ENCODE measurements at places on chromosomes 2 and 18.

GRCh38 chr2:54606393-54606958 lies 117.0 kb upstream of the EML6 start:
- no peak for DNase-seq

DNA sequence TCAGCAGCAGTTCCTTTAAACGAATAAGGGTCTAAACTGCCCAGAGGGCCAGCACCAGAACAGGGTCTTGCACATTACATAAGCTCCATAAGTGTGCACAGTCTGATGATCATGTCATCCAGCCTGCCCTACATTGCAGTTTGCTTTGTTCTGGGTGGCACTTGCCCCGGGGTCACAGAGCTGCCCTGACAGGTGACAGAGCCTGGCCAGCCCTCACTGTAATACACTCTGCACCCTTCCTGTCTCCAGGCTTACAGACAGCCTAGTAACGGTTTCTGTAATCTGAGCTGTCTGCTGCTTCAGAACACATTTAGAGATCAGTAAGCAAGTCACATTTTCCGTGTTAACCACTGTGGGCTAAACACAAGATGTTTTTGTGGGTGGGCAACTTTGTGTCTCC lies 213.3 kb downstream of the FAM210A start:
- DNase-seq: no peak

GRCh38 chr2:33116799-33117198 lies 170.0 kb downstream of the LTBP1 start:
- DNase-seq: no peak

DNA sequence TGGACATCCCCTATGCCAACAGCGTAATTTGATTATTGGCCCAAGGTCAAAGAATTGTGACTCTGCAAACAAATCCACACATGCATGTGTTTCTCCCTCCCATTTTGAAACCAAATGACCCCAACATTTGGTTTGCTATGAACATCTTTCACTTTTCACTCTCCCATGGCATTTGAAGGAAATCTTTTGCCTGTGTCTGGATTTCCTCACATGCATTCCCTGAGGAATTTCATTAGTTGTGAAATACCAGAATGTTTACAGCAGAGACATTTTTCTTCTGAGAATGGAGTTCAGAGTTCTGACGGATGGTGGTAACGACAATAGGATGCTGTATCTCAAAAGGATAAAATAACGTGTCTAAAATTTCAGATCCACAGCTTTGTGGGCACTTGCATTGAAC lies 60.3 kb upstream of the LMAN1 start:
- no peak for DNase-seq

- DNase-seq: no peak
These were observed 19.9 kb upstream of the SCLY start for GRCh38 chr2:238040918-238041317.

- DNase-seq: peak; percentile 78
These were observed 106.9 kb upstream of the CD302 start for GRCh38 chr2:159904959-159905305.

Data from naive B cell (primary cell).